ENCODE measurements at places on chromosomes 11 and 22.

- DNase-seq, result peak; percentile 74
Measured at GRCh38 chr11:130606781-130607511, 158.5 kb downstream of the ADAMTS15 start.

DNA sequence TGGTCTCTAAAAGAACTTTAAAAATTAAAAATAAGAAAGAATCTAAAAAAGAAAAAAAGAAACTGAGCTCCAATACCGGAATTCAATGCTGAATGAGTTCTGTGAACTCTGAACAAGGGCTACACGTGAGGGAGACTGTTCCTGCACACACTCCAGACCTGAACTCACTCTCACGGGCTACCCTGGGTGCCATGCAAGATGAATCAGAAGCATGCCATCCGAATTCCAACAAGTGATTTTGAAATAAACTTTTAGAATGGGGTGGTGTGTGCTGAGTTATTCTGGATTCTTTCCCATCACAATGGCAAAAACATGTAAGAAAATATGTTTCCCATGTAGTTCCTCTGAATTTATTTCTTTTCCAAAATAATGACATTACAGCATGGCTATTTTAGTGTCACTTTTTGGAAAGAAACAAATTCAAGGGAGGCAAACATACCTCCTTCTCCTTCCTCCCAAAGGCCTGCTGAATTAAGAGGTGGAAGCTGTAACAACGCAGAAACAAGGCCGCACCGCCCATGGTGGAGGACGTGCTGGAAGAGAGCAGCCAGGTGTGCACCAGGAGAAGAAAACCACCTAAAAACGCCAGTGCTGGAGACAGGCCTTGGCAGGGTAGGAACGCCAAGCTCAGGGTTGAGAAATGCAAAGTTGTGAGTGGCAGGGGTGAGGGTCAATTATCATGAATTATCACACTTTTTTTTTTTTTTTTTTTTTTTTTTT is 63.2 kb upstream of the ARFGAP3 start:
- no peak for DNase-seq

DNA sequence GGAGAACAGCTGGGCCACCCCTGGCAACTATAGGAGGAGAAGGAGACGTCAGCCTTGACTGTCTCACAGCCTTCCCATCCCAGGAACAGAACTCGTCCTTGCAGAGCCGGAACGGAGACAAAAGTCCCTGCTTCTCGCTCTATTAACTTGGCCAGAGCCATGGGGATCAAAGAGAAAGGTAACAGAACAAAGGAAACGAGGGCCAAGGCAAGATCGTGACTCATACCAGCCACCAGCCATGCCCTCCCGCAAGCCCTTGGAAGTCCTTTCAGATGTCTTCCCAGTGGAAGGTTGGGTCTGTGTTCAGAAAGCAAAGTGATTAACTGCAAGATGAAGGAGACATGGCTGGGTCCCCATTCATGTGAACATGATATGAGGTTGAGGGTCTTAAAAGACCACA is 64.7 kb downstream of the PDE2A start:
- DNase-seq, result no peak

DNA sequence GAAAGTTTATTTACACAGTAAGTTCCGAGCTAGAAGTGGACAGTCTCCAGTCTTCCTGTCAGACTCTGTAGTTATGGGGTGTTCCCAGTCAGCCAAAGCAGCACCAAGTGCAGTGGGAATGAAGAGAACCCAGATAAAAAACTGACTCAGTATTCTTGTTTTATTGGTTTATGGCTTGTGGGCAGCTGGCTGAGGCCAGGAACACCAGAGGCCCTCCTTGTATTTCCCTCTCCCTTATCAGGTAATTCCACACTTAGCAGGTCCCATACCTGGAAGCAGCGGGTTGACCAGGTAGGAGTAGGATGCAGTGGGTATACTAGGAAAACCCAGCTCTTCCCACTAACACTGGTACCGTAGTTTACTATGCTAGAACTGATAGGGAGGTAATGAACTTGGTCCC is 3.5 kb upstream of the BACE1-AS start:
- no peak for DNase-seq

DNA sequence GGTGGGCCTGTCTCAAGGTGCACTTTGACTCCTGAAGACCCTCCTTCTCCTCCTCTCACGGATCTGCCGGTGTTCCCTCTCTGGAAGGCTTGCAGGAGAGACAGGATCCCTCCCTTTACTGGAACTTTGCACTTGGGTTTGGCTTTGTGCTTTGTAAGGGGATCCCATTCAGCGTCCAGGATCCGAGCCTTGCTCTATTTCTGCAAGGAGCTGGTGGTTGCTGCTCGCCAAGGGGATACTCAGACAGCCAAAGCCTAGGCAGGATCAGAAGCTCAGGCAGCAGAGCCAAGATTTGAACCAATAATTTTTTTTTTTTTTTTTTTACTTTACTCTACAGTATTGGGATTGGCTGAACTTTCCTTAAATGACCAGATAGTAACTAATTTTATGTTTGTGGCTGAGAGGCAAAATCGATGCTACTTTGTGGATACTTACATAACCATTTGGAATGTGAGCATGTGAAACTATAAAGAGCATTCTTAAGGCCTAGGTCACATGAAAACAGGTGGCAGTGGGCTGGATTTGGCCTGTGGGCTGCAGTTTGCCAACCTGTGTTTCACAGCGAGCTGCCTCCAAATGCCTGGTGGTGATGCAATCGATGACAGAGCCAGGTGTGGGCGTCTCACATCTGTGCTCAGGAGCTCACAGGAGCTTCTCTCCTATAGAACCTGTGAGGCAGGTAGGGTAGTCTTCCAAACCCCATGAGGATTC is 25.2 kb downstream of the BCR start:
- no peak for DNase-seq

DNA sequence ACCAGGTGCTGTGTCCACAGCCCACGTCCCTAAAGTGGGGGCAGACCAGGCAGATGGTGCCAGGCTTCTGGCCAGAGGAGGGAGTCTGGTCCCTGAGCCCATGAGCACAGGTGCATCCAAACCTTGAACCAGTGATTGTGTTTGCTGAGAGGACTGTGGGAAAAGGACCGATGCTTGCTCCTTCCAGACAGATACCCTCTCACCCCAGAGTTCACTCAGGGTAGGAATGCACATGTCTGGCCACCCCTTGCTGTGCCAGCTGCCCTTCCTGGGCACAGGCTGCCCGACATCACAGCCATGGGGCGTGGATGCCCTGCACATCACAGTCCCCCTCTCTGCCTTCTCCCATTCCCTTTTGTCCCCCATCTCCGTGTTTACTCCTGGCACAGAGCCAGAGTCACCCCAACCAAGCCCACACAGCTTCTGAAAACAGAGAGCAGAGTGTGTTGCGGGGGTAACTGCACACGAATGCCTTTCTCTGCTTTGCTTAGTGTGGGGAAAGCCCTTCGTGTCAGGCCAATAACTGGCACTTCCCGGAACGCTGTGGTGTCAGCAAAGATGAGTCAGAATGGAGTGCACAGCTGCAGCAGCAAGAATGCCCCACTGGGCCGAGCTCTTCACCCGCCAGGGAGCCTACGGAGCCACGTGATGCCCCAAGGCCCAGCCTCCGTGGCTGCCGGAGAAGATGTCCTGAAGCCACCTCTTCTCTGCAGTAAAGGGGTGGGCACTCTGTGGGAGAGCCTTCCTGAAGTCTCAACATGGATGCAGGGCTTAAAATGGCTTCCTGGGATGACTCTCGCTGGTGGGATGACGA is 7.6 kb downstream of the CARS1 start:
- DNase-seq, result peak; percentile 57

DNA sequence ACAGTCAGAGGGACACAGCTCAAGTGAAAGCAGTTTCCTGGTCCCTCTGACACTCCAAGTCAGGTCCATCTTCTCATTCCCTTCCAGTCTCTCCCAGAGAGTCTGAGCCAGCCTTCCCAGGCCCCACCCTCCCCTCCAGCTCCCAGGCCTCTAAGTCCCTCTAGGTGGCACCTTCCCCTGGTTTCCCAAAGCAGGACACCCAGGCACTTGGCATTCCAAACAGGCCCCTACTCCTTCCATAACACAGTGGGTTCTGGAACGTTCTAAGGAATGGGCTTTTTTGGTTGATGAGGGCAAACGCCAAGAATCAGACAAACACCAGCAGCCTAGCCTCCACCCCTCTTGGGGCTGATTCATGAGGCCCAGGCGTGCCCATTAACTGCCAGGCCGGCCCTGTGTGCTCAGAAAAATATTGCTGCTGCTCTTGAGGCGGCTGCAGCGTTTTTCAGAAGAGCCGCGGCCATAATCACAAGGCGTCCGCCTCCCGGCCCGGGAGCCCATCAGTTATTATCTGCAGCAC is 418.7 kb downstream of the SOX6 start:
- DNase-seq, result no peak

- DNase-seq, result no peak
Measured at GRCh38 chr11:80007616-80008015, 566.8 kb upstream of the TENM4 start.

- DNase-seq, result peak; percentile 84
Measured at GRCh38 chr11:125382314-125382791, 113.7 kb downstream of the FEZ1 start.

DNA sequence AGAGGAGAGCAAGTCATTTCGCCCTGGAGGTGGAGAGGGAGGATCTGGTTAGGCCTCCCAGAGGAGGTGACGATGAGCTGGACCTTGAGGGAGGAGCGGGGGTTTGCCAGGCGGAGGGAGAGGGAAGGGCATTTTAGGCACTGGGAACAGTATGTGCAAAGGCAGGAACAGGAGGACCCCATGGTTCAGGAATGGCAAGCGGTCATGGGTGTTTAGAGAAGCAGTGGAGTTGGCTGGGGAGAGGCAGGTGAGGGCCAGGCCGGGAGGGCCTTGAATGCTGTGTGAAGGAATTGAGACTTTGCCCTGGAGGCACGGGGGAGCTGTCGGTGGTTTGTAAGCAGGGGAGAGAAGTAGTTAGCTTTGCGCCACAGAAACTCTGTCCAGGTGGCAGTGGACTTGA is 10.3 kb downstream of the PRDM11 start:
- no peak for DNase-seq

DNA sequence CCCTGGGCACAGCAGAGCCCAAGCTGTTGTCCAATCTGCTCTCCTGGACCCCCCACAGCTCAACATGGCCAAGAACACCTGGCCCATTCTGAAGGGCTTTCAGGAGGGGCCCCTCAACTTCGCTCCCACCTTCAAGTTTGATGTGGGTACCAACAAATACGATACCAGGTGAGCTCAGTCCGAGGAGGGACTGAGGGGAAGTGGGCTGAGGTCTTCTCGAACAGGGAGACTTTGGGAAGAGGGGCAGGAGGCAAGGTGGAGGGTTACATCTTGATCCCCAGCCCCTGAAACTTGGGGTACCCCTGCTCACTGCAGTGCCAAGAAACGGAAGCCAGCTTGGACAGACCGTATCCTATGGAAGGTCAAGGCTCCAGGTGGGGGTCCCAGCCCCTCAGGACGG is 5.4 kb downstream of the INPP5J start:
- DNase-seq, result no peak

- DNase-seq, result no peak
Measured at GRCh38 chr22:40479887-40480538, 109.6 kb downstream of the SGSM3 start.

DNA sequence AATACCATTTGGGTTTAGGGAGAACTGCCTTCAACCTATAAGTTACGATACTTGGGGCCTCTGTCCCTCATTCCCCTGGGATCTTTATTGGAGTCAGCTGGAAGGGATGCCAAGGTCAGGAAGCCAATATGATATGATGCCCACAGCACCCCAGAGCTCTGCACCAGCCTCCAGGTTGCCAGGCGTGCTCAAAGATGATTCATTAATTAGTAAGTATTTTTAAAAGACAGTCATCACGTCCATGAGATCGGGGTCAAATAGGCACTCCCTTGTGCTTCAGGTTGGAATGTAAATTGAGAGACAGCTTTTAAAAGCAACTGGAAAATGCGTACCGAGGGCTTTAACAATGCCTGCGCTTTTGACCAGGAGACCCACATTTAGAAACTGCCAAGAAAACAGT is 57.0 kb upstream of the CD5 start:
- no peak for DNase-seq

DNA sequence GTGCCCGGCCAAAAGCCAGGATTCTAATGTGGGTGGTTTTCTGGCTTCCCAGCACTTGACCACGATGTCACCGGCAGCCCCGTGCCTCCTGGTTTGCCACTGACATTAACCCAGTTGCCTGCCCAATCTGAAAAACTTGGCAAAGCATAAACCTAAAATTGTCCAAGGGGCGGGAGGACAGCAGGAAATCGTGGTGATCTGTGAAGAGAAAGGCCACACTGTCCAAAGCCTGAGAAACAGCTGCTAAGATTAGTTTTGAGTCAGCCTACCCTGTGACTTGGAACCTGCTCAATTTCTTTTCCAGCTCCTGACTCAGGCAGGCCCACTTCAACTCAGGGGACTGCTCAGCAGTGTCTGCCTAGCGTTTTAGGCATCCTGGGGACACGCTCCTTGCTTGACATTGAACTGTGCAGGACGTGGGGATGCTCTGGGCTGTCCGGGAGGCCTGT is 8.2 kb upstream of the F2 start:
- peak; percentile 83 for DNase-seq

DNA sequence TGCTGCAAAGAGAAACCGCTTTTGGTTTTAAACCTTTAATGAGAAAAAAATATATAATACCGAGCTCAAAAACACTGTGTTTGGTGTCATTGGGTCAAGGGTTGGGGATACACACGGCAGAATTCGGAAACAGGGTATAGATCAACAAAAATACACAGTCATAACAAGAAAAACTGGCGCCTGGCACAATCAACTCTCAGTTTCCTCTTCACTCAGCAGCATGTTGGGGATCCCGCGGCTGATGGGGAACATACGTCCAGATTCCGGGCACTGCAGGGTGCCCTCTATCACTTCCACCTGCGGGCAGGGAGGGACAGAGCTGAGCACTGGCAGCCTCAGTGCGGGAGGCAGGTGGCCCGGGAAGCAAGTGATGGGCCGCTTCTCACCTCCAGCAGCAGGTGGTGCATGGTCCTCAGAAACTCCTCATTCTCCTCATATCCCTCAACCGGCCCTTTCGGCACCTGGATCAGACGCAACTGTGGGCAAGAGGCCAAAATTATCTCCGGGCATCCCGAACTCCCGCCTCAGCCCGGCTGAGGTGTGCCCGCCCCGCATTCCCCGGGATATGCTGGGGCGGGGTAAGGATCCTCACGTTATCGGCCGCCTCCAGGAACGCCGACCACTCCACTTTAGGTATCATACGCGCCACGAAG is 561 bp downstream of the TRMT112 start:
- no peak for DNase-seq

DNA sequence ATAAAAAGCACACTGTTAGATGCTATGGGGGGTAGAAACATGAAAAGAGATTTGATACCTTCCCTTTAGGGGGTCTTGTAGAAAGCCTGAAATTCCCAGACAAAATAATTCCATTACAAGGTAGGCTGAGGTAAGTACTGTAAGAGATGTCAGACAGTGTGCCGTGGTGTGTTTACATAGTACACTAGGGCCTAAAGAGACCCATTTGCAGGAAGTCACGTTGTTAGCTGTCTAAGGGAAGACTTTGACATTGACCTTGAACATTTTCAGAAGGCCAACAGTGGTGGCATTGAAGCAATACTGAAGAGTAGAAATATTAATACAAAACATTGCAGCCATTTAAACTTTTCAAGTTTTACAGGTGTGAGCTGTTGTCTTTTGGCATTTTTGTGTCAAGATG is 30.8 kb downstream of the EXT2 start:
- no peak for DNase-seq
